ENCODE measurements at places on chromosomes 16 and 17. TPM values are rescaled to one million over a fixed set of nuclear protein-coding genes. Genes with fewer than 3 reads are reported as not detected.

The ITGB4 gene
- total RNA-seq, result 26.4 TPM

The TIMP2 gene
- 192 TPM for total RNA-seq

The CDRT15 gene
- not detected for total RNA-seq

The CCL18 gene
- total RNA-seq, result 0.60 TPM

The CHST5 gene
- total RNA-seq, result 0.60 TPM

The PRSS36 gene
- 1.8 TPM for total RNA-seq

The SLC5A11 gene
- 0.45 TPM for total RNA-seq

The KCNAB3 gene
- 2.8 TPM for total RNA-seq
